NCI-H187 (cell line): ENCODE measurements at places on chromosomes 5 and 9.

GRCh38 chr5:135219868-135220267, 179.2 kb downstream of the MACROH2A1 start:
- DNase-seq = no peak

DNA sequence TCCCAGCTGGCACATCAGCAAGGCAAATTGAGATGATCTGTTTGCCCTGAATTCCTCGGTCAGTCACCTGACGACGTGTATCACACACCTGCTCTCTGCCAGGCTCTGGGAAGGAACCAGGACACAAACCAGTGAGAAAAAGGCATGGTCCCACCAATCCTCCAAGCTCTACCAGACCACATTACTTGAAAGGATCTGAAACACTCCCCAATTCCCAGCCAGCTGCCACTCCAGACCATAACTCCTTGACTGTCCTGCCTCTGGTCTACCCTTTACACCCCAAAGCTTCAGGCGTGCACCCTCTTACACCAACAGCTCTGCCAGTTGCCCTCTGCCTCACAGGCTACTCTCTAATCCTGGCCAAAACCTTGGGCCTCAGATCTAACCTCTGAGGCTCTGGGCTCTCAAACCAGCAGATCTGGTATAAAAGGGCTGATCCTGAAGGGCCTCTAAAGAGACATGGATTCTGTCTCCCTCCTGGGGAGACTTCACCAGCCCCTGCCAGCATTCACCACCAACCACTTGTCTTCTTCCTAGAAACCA, 6.8 kb downstream of the MGAT1 start:
- DNase-seq = no peak

DNA sequence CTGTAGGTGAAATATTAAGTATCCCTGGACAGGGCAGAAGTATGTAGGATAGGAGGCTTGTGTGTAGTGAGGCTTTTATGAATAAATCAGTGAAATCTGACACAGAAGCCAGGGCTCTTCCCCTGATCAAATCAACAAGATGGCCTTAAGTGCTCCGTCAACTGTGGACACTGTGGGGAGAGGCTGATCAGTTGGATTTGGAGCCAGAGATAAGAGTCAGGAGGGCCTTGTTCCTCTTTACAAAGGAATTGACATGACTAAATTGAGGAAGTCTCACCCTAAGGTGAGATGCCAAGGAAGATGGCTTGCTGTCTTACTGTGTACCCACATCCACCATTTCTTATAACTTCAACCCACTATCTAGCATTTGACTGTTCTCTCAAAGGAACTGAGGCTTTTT, 91.6 kb upstream of the PRRC1 start:
- no peak for DNase-seq

DNA sequence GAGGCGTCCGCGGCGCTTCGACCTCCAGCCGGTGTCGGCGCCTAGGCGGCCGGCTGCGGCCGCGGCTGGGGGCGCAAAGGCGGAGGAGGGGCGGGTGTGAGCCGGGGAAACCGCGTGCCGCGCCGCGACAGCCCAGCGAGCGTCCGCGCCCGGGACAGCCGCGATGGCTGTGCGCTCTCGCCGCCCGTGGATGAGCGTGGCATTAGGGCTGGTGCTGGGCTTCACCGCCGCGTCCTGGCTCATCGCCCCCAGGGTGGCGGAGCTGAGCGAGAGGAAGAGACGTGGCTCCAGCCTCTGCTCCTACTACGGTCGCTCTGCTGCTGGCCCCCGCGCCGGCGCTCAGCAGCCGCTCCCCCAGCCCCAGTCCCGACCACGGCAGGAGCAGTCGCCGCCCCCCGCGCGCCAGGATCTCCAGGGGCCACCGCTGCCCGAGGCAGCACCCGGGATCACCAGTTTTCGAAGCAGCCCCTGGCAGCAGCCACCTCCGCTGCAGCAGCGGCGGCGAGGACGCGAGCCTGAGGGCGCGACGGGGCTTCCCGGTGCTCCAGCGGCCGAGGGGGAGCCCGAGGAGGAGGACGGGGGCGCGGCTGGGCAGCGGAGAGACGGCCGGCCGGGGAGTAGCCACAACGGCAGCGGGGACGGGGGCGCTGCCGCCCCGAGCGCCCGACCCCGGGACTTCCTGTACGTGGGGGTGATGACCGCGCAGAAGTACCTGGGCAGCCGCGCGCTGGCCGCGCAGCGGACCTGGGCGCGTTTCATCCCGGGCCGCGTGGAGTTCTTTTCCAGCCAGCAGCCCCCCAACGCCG, 605 bp downstream of the CHSY3 start:
- no peak for DNase-seq

GRCh38 chr5:125970631-125971307, 452.4 kb upstream of the GRAMD2B start:
- no peak for DNase-seq

DNA sequence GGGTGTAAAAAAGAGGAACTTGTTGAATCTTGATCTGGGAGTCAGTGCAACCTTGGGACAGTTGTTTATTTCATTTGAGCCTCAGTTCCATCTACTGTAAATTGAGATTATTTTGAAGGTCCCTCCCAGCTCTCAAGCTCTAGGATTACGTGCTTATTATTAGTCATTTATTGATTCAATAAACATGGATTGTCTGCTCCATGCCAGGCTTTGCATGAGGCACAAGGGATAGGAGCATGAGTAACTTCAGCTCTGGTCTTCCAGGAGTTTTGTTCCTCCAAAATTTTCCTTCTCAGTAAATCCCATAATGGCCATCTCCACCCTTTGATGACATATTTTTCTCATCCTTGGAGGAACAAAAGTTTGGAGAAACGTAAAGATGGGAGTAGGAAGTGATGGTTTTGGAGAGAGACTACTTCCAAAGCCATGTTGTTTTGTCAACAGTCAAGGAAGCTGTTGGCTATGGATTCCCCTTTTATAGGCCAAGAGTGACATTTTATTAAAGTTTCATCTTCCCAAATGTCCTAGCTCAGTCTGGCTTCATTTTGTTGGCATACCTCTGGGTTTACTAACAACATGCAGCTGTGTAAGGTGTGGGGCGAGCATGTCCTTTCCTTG, 244.6 kb downstream of the DMRT2 start:
- DNase-seq = no peak

DNA sequence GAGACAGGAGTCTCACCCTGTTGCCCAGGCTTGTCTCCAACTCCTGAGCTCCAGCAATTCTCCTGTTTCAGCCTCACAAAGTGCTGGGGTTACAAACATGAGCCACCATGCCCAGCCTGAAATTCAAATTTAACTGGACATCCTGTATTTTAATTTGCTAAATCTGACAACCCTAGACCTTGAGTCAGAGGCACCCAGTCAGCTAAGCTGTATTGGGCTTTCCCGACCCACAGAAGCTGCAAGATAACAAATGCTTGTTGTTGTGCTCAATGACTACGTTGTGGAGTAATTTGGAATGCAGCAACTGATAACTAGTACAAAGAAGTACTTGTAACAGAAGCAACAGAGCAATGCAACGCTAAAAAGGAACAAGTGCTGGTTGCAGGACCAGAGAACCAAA, 533.1 kb downstream of the NTRK2 start:
- DNase-seq = no peak

- no peak for DNase-seq
These were observed 85.6 kb upstream of the CCDC112 start for GRCh38 chr5:115381911-115382662.

GRCh38 chr9:37927601-37928551, 23.9 kb upstream of the SLC25A51 start:
- DNase-seq = no peak

- no peak for DNase-seq
These were observed 38.9 kb downstream of the MFAP3 start for GRCh38 chr5:154077696-154078095.

DNA sequence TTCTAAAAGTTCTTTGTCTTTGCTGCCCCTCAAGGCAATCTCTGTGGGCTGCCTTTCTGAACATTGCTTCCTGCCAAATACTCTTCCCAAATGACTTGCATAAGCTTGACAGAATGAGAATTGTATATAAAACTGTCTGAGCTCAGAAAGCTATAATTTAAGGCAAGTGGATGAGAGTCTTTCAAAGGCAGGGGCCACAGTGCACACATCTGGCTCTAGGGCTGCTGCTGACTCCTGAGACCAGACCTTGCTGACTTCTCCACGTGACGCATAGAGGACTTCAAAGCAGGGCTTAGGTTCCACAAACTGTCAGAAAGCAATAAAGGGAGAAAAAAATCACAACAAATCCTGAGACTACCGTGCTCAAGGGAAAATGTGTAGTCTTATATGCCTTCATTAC, 79.4 kb upstream of the DIRAS2 start:
- DNase-seq = no peak
